ENCODE measurements at places on chromosomes 11 and 22. TPM values are rescaled to one million over a fixed set of nuclear protein-coding genes. Genes with fewer than 3 reads are reported as not detected.

- no peak for DNase-seq
Measured at GRCh38 chr11:116960930-116961329, 123.5 kb upstream of the APOA1 start.

- no peak for DNase-seq
Measured at GRCh38 chr11:131932584-131933325, 562.3 kb downstream of the NTM start.

Gene ARHGAP20
- 0.17 TPM for polyA plus RNA-seq

GRCh38 chr11:115848611-115849010 is 344.4 kb upstream of the CADM1 start:
- no peak for DNase-seq

Gene DNAJB7
- not detected for polyA plus RNA-seq

Gene OR52B2
- not detected for polyA plus RNA-seq

DNA sequence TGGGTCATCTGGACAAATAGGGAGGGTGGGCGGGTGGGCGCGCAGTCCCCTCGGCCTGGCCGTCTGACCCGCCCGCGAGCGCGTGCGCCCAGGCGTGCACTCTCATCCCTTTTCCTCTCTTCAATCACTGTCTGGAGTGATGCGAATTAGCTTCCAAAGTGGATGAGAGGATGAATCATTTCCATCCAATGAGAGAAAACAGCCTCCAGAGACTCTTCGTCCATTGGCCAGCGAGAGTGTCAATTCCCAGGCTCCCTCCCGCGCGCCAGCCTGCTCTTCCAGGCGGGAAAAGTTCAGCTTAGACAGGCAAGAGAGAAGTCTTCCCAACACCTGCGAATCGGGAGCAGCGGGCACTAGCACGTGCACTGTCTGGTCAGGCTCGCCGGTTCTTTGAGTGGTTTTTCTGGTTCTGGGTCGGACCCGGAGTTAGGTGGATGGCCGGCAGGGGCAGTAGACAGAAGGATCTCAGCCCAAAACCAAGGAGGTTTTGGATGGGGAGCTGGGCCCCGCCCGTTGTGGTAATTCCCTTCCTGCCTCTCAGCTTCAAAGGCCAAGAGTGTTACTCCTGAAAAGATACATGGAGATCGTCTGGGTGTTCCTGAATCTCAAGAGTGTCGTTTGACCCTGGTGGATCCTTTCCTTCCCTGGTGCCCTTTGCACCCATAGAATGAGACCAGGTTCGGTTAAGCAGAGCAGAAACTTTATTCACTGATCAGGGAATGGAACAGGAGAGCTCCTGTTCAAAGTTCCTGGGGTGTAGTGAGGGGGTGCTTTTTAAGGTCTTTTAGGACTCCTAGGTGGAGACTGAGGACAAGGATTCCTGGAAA is 33.4 kb upstream of the GLYATL1 start:
- DNase-seq, result peak; percentile 63

- DNase-seq, result no peak
Measured at GRCh38 chr11:69711822-69712801, 8.3 kb upstream of the FGF19 start.

Gene IRAG1
- polyA plus RNA-seq, result 3.0 TPM

DNA sequence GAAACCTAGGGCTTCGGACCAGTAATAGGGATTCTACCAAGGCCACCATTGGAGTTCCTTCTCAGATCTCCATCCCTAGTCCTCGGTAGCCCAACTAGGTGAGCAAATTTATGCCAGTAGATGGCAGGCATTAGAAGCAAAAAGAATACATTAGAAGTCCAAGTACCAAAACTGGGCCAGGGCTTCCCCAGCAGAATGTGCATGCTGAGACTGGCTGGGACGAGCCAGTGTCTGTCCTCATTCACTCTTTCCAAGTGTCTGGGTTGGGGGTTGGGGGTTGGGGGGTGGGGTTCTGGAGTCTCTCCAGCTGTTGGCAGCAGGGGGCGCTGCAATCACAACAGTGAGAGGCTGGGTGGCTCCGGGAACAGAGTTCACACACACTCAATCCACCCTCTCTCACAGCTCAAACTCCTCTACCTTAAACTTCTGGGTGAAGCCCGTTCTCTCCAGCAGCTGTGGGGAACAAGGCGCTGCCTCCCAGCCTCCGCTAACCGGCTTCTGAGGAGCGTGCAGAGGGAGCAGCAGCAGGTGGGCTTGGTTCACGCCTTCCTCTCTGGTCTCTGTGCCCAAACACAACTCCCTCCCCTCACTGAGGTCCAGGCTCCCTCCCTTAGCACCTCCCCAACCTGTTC is 57.5 kb downstream of the BTG4 start:
- no peak for DNase-seq

DNA sequence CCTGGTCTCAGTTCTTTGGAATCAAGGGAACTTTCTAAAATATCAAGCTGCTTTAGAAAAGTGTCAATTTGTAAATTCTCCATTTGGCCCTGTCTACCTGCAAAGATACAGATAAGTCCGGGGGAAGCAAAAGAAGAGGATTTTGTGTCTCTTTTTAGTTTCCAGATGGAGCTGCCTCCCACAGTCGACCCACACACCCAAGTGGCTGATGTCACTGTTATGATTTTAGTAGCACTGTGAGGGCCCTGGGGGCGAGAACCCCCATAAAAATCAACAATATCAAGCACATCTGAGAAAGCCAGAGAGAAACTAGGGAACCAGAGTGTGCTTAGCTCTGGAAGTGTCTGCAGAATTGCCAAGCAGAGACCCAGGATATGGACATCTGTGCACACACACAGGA is 212.7 kb downstream of the LARGE1 start:
- no peak for DNase-seq

DNA sequence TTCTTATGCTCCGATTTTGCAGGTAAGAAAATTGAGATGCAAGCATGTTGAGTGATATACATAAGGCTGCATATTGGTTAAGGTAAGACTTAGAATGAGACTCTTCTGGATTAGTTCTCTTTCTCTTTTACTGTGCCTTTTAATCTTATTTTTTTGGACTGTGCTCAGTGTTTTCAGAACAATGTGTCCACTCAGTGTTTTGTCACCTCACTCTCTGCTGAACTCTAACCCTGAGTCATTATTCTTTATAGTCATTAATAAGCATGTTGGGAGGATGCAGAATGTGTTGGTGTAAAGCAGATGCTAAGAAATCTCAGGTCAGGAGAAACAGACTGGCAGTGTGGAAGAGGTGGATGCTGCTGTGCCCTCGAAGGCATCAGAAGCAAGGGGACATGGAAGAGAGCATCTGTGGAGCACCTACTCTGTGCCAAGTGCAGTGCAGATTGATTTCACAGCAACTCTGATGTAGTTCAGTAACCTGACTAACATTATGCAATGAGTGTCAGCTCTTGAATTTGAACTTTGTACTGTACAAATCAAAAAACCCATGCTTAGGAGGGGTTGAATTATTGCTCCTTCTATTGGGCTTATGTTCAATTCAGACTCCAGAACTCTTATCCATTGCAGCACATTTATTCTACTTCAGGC is 80.7 kb upstream of the LARGE1 start:
- no peak for DNase-seq

Gene SMC1B
- polyA plus RNA-seq, result not detected

Gene SLC43A3
- polyA plus RNA-seq, result 17.9 TPM

- no peak for DNase-seq
Measured at GRCh38 chr11:43708776-43709175, 28.2 kb downstream of the HSD17B12 start.

DNA sequence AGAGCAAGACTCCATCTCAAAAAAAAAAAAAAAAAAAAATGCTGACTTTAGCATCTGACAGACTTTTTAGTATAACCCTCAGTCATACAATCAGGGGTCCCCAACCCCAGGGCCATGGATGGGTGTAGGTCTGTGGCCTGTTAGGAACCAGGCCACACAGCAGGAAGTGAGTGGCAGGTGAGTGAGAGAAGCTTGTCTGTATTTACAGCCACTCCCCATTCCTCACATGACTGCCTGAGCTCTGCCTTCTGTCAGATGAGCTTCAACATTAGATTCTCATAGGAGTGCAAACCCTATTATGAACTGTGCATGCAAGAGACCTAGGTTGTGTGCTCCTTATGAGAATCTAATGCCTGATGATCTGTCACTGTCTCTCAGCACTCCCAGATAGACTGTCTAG is 3.3 kb downstream of the FAM227A start:
- DNase-seq, result no peak

Gene ACRV1
- not detected for polyA plus RNA-seq

Gene MS4A12
- polyA plus RNA-seq, result not detected

Gene DGCR8
- polyA plus RNA-seq, result 9.9 TPM

- DNase-seq, result no peak
Measured at GRCh38 chr11:121554552-121554951, 101.8 kb upstream of the SORL1-AS1 start.

Gene ALDH3B1
- polyA plus RNA-seq, result 2.7 TPM

Measured in heart left ventricle (tissue), 16 donors.